HTR-8/SVneo (cell line): ENCODE measurements at places on chromosomes 5 and 9.
A peak's percentile ranks its signal among the peaks of the same experiment; 100 is the strongest.

GRCh38 chr9:115442054-115442453 lies 324.1 kb upstream of the TNC start:
- DNase-seq = no peak

GRCh38 chr9:93949694-93950449 lies 5.3 kb downstream of the BARX1 start:
- peak; percentile 63 for DNase-seq

GRCh38 chr5:177103523-177104253 lies 17.0 kb downstream of the FGFR4 start:
- no peak for DNase-seq

DNA sequence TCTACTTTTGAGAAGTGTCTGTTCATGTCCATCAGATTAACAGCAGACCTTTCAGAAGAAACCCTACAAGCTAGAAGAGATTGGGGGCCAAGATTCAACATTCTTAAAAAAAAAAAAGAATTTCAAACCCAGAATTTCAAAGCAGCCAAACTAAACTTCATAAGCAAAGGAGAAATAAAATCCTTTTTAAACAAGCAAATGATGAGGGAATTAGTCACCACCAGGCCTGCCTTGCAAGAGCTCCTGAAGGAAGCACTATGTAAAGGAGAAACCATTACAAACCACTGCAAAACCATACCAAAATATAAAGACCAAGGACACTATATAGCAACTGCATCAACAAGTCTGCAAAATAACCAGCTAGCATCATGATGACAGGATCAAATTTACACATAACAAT lies 124.6 kb upstream of the PDE4D start:
- DNase-seq = no peak

DNA sequence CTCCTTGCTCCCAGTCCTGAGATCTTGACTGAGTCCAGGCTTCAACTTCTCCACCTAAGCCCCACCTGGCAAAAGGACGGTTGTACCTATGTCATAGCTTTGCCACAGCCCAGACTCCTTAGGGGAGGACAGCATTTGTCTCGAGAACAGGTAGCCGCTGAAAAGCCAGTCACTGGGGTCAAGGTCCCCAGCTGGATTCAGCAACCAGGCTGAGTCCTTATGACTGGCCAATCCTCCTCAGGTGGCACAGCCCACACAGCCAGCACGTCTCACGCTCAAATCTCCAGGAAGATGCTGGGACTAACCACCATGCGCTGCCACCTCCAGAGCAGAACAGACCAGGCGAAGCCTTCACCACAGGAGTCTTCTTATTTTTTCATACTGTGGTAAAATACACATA lies 27.9 kb upstream of the SMU1 start:
- no peak for DNase-seq

GRCh38 chr5:167312225-167312624 lies 979.2 kb upstream of the WWC1 start:
- DNase-seq = no peak

DNA sequence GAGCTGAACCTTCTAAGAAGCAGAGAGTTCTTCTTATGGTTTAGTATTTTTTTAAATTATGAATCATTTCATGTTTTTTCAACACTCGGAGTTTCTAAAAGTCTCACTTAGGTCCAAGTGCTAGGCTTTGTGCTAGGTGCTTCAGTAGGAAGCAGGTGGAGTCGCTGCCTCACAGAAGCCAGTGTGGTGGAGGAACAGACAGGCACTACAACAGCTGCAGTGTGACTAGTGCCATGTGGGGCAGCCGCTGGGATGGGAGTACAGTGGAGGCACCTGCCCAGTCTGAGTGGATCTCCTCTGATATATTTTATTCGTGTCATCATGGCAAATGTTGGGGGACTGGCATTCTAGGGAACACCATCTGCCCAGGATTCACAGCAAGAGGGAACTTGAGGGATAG lies 15.3 kb downstream of the PCDHGC5 start:
- DNase-seq = no peak

GRCh38 chr9:135880438-135880837 lies 26.9 kb downstream of the CAMSAP1 start:
- no peak for DNase-seq

GRCh38 chr5:13212886-13213285 lies 731.6 kb downstream of the DNAH5 start:
- DNase-seq = no peak

GRCh38 chr5:21171038-21171437 lies 1183.0 kb upstream of the CDH18 start:
- DNase-seq = no peak

DNA sequence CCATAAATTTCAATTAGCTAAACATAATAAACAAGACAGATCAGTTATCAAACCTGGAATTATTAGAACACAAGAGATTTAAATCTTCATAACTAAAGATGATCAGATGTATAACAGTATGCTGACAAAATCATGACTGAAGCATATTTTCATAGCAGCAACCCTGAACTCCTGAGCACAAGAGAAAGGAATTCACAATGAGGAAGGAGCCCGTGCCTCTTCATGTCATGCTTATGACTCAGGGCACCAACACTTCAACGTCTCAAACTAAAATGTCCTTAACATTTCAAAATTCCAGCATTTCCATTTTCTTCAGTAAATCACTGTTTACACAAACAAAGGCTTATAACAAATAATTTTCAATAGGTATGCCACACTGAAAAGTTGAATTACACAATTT lies 6.7 kb downstream of the AP3B1 start:
- peak; percentile 66 for DNase-seq

GRCh38 chr9:133979273-133979920 lies 12.7 kb downstream of the VAV2 start:
- DNase-seq = no peak

DNA sequence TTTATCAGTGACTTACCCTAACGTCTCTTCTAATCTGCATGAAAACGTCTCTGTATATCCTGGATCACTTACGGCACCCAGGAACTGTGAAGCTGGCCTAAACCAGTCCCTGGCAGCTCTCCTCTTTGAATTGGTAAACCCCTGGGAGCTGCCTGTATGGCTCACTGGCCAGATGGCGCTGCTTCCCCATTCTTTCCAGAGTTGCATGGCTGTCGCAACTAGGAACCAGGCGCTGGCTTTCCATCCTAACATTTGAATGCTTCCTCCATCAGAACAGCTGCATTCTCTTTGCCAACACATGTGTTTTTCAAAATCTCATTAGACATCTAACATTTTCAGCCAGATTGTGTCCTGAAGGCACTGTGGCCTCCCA lies 8.0 kb upstream of the PCA3 start:
- peak; percentile 7 for DNase-seq

GRCh38 chr5:172447646-172448365 lies 6.5 kb downstream of the SH3PXD2B start:
- no peak for DNase-seq

GRCh38 chr5:150142185-150142958 lies 13.3 kb downstream of the PDGFRB start:
- no peak for DNase-seq

DNA sequence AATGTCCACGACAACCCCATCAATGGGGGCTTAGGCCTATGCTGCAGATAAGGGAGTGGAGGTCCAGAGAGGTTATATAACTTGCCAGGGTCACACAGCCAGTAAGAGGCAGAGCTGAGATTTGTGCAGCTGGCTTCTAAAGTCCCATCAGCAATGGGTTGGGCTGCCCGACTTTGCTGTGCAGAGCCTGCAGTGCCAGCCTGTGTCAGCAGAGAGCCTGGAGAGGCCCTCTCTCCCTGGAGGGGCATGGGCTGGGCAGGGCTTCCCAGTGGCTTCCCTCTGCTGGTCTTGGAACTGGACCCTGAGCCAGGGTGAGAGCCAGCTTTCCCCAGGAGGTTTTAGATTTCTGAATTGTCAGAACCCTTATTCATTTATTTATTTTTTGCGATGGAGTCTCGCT lies 77.2 kb upstream of the RAPGEF1 start:
- DNase-seq = no peak

DNA sequence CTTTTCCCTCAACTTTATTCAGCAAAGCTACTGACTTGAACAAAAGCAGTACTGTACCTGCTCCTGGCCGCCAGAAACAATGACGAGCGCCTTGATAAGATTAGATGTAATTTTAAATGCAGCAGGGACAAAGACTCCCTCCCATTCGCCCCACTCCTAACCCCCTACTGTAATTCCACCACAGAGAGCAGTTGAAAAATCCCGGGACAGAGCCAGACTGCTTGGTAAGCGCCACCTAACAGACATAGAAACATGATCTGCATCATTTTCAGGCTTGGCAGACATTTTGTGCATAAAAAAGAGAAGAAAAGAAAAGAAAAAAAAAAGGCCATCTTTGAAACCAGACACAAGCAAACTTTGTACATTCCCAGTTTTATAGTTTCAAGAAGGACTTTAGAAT lies 81.9 kb downstream of the ISL1 start:
- DNase-seq = no peak

DNA sequence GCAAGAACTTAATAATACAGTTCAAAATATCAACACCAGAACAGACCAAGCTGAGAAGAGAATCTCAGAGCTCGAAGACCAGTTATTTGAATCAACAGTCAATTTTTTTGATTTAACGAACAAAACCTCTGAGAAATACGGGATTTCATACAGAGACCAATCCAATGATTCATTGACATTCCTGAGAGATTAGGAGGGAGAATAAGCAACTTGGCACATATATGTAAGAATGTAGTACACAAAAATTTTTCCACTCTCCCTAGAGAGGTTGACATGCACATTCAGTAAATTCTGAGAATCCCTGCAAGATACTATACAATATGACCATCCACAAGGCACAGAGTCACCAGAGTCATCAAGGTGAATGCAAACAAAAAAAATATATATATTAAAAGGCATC lies 1577.3 kb upstream of the C9orf72 start:
- no peak for DNase-seq

GRCh38 chr9:88303721-88304451 lies 84.4 kb upstream of the SPIN1 start:
- DNase-seq = no peak

- no peak for DNase-seq
Measured at GRCh38 chr9:20271723-20272122, 350.6 kb downstream of the MLLT3 start.

- DNase-seq = no peak
Measured at GRCh38 chr5:38905516-38905915, 59.7 kb downstream of the OSMR start.

- no peak for DNase-seq
Measured at GRCh38 chr5:61342071-61342501, 10.0 kb downstream of the ZSWIM6 start.

- no peak for DNase-seq
Measured at GRCh38 chr9:119853126-119853525, 483.9 kb upstream of the BRINP1 start.

DNA sequence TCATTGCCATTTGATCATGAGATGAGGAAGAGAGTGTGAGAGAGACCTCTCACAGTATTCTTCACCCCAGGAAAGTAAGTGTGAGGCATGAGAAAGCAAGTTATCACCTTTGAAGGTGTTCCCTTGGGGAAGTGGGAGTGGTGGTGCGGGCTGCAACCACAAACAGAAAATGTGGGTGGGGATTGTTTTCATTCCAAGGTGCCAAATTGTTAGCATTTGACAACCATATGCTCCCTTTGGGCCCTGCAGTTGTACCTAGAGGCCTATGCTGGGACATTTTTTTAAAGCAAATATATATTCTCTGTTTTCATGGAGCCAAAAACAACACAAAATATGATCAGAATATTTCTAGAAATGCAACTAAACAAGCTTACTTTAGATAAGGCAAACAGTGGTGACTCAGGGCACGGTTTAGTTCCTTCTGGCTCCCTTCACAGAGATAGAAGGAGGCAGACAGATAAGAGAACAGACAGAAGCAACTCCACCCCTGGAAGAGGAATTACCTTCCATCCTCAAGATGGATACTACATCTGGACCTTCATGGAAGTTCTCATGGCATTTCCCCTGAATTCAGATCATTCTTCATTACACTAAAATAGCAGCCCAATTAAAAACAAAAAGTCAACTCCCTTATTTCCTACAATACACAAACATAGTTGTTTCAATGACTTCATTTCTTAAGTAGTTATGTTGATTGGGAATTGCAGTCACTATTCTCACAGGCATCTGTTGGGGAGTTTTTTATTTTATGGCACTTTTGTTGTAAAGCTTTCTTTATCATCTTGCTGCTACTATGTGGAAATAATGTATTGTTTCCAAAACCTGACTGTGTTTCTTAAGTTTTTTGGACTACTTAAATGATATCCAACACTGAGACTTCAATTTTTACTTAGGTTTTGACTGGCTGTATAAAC lies 416.6 kb downstream of the PLK2 start:
- no peak for DNase-seq

GRCh38 chr5:83472508-83473345 lies 1.2 kb downstream of the VCAN start:
- DNase-seq = peak; percentile 5

DNA sequence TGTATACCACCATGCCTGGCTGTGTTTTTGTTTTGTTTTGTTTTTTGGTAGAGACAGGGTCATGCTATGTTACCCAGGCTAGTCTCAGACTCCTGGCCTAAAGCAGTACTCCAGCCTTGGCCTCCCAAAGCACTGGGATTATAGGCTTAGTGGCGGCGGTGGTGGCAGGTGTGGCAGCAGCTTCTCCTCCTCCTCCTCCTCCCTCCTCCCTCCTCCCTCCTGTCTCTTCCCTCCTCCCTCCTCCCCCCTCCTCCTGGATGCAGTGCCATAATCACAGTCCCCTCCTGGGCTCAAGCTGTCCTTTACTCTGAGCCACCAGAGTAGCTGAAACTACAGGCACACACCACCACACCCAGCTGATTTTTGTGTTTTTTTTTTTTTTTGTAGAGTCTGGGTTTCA lies 71.2 kb downstream of the UHRF2 start:
- DNase-seq = no peak

- no peak for DNase-seq
Measured at GRCh38 chr5:75306746-75307145, 30.3 kb upstream of the HMGCR start.

DNA sequence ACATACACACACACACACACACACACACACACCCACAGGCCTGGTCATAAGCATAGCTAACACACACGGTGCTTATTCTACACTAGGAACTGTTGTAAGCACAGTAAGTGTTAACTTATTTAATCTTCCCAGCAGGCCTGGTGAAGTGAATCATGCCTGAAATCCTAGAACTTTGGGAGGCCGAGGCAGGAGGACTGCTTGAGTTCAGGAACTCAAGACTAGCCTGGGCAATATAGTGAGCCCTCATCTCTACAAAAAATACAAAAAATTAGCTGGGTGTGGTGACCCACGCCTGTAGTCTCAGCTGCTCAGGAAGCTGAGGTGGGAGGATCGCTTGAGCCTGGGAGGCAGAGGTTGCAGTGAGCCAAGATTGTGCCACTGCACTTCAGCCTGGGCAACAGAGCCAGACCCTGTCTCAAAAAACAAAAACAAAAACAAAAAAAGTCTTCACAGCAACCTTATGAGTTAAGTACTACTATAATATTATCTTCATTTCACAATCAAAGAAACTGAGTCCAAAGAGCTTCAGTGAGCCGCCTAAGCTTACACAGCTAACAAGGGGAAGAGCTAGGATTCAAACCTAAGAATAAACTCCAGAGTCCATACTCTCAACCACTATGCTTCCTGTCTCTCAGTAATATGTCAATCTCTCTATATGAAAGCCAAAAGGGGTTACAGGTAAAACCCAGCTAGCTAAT lies 2.3 kb downstream of the MEGF9 start:
- DNase-seq = no peak
